ENCODE measurements at places on chromosomes 12 and 14.

- no peak for DNase-seq
These were observed 479.7 kb upstream of the RGS6 start for GRCh38 chr14:71452539-71452938.

DNA sequence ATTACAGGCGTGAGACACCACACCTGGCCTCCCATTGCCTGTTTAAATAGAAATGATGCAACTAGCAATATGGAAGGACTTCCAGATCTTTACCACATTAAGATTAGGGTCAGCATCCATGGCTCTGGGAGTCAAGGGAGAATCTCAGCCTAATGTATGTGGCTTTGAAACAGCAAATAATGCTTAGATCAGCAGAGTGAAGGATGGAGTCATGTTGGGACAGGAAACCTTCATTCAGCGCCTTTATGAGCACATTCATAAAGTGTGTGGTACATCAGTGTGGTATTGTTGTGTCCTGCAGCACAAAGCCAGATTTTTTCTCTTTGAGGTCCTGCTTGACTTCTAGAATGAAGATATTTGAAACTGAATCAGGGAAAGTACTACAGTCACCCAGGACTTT is 15.3 kb upstream of the SPSB2 start:
- no peak for DNase-seq

- DNase-seq: no peak
These were observed 311.9 kb upstream of the TBX3 start for GRCh38 chr12:114995891-114996290.

DNA sequence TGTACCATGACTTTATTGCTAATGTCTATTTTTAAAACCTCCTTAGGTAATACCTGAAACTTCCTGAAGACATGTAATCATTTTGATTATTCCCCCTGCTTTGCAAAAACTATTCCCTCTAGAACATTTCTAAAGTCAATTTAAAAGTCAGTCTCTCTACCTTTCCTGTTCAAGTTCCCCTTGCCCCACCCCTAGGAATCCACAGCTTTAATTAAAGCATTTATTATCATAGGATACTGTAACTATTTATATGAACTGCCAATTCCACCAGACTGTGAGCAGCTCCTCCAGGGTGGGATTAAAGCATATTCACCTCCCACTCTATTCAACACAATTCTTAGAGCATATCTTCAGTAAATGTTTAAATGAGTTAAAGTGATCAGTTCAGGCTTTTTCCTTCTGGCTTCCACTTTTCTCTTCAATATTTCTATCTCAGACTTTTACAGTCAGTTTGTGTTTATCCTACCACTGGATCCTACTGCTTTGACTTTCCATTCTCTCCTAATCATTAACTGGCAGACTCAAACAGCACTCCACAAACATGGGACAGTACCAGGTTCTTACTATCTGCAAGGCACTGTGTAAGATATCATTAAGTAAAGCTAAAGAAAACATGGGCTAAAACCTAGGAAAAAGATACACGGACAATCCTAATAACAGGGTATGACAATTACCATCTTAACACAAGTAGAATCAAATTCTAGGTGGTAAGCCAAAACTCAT is 39.1 kb downstream of the PTPN21 start:
- no peak for DNase-seq

GRCh38 chr14:89551955-89552354 is 134.9 kb upstream of the FOXN3 start:
- no peak for DNase-seq

GRCh38 chr12:95224202-95225170 is 6.9 kb downstream of the VEZT start:
- peak; percentile 78 for DNase-seq

- no peak for DNase-seq
These were observed 4.0 kb downstream of the PTGER2 start for GRCh38 chr14:52318062-52318461.

- no peak for DNase-seq
These were observed 3.6 kb upstream of the WSB2 start for GRCh38 chr12:118064608-118065007.

DNA sequence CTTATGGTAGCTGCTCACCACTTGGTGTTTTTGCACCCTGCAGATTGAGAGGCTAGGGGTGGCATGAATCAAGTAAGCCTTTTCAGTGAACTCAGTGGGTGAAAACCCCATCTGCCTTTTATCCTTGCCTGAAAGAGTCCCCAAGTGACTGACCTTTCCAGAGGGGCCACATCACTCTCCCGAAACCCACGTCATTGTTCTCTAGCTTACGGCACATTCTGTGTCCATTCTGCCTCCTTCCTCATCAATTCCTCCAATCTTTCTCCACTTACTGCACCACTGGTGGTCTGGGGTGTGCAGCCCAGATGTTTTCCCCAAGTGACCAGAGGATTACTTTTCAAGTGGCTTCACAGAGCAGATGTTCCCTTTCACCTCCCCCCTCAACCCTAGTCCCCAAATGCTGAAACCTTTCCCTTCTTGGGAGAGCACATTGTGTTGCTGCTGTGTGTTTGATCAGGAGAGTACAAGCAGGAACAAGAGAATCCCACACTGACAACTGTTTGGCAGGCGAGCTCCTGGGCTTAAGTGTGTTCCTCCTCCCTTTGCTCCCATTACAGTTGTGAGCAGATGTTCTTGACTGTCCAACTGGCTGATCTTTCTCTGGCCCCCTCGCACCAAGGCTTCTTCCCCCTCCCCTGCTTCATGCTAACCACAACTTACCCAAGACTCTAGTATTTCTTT is 138.0 kb upstream of the IGF1 start:
- DNase-seq: no peak

DNA sequence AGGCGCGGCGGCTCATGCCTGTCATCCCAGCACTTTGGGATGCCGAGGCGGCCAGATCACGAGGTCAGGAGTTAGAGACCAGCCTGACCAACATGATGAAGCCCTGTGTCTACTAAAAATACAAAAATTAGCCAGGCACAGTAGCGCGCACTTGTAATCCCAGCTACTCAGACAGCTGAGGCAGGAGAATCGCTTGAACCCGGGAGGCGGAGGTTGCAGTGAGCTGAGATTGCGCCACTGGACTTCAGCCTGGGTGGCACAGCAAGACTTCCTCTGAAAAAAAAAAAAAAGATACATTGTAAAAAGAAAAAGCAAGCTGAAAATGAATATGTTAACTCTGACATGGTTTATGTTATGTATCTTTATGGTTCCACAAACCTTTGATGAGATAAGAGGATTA is 33.6 kb downstream of the RPGRIP1 start:
- DNase-seq: no peak
